ENCODE measurements at places on chromosomes 4 and X. TPM values are rescaled to one million over a fixed set of nuclear protein-coding genes. Genes with fewer than 3 reads are reported as not detected.

- no peak overlapping the region for H3K4me3 ChIP-seq
- no peaks in the 10 kb centered on the region for H3K27me3 ChIP-seq
- no peaks in the 10 kb centered on the region for H3K4me1 ChIP-seq
- DNase-seq = no peak
- no peak overlapping the region for H3K27ac ChIP-seq
Measured at GRCh38 chr4:88919056-88919455, 137.9 kb downstream of the FAM13A start.

DNA sequence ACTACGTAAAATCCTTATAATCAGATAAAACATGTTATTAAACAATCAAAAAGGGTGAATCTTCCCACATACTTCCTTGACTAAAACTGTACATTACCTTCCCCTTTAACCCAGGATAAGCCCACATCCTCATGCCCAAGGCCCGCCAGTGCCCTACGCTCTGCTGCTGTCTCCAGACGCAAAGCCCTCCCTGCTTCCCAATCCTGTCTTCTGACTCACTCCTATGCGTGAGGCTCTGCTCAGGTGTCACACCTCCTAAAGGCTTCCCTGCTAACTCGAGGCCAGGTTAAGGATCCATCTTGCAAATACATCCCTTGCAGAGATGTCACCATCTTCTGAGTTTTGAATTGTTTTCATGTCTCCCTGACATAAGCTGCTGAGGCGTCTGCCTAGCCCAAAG lies 61.6 kb downstream of the STX18 start:
- H3K4me1 ChIP-seq = no peaks in the 10 kb centered on the region
- no peaks in the 10 kb centered on the region for H3K27me3 ChIP-seq
- no peaks in the 10 kb centered on the region for H3K36me3 ChIP-seq
- no peak overlapping the region for H3K4me3 ChIP-seq

DNA sequence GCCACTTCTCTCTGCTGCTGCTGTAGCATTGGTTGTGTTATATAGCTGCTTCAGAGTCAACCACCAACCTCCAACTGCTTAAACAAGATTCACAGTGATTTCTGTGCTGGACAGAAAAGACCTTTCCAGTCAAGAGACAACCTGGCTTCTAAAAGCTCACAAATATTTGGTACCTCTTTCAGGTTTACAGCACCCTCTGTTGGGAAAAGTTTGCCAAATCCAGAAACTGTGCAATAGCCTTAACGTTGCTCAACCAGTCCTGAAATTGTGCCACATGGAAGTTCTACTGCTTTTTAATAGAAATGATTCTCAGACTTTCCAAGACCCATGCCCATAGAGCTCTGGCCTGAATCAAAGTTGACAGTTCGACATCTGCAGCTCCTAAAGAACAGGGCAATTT lies 842.1 kb upstream of the HTR2C start:
- peak; percentile 5 for DNase-seq
- H3K27ac ChIP-seq = no peak overlapping the region
- no peaks in the 10 kb centered on the region for H3K4me1 ChIP-seq
- H3K27me3 ChIP-seq = no peaks in the 10 kb centered on the region
- H3K4me3 ChIP-seq = no peak overlapping the region
- no peaks in the 10 kb centered on the region for H3K36me3 ChIP-seq

DNA sequence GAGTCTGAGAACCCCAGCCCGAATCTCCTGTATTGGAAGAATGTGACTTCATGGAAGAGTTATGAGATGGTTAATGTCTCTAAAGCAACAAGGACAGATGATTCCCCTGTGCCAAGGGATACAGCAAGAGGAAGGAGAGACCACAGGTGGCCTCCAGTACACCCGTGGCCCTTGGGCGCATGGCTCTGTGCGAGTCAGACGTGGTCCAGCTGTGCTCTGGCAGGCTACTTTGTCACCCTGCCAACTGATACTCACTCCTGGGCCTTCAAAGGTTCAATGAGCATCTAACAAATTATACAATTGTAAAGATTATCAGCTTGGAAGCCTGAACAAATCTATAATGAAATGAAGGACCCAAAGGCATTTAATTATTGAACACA lies 71.7 kb downstream of the NYX start:
- H3K36me3 ChIP-seq = no peaks in the 10 kb centered on the region
- no peak overlapping the region for H3K4me3 ChIP-seq
- H3K27me3 ChIP-seq = no peaks in the 10 kb centered on the region
- no peak for DNase-seq
- 0 out of 2 replicates have a peak, but pooled peaks cover 3% of the 10 kb centered on the region for H3K4me1 ChIP-seq
- no peak overlapping the region for H3K27ac ChIP-seq

DNA sequence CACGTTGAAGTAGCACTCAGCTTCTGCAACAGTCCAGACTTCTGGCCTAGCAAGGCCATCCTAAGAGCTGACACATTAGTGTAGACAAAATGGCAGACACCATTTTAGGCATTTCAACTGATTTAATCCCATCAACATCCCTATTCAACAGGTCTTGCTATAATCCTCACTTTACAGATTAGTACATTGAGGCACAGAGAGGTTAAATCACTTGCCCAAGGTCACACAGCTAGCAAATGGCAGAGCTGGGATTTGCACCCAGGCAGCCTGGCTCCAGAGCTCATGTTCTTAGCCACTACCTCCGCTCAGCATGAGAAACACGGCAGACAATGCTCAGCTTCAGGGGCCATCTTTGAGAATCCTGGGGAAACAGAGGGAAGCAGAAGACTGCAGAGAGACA lies 107.9 kb upstream of the TRIM2 start:
- no peak overlapping the region for H3K4me3 ChIP-seq
- H3K27me3 ChIP-seq = no peaks in the 10 kb centered on the region

IKBKG gene
- 29.3 TPM for total RNA-seq

DNA sequence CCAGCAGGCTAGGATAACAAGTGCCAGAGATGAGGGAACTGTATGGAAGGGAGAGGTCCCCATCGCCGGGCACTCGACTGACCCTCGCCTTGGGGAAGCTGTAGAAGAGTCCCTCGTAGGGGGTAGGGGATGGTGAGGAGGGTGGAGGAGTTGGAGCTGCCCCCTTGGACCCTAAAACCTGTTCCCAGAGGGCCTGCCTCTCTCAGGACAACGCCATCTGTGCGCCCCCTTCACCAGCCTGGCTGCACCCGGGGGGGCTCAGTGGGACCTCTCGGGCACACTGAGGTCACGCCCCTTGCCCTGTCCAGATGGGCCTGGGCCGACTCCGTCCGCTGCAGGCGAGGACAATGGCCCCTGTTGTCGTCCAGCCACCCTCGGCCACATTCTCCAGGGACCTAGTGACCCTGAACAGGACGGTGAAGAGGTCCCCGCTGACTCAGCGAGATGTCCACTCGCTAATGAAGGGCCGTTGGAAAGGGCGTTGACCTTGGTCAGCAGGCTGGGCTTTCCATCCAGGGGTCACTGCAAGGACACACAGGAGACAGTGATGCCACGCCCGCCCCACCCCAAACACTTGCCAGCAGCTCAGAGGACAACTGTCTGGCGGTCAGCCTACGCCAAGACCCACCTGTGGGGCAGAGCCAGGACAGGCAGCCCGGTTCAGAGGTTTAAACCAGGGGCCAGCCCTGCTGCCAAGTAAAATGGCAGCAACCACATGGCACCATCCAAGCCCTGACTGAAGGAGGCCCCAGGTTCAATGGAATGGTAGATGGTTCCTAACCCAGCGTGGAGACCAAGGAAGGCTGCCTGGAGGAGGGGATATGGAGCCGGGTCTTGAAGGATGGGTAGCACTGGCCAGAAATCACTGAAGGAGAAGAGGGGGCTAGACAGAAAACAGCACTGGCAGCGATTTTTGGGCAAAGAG lies 51.2 kb downstream of the HMX1 start:
- H3K36me3 ChIP-seq = no peaks in the 10 kb centered on the region
- no peaks in the 10 kb centered on the region for H3K27me3 ChIP-seq

DNA sequence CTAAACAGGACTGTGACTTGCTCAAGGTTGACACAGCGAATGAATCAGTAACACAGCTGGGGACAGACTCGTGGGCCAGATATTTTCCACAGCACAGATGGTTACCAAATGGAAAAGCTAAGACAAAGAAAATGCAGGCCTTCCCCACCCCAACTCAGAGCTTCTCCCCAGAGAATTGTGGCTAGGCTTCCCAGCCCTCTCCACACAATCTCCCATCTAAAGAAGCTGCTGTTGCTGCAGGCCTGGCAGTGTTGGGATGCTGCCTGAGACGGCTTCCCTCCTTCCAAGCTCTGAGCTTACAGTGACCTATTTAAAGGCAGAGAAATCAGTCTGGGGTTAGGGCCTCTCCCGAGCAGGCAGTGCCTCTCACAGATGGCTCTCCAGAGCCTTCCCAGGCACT lies 46.5 kb upstream of the PGRMC1 start:
- no peaks in the 10 kb centered on the region for H3K27me3 ChIP-seq
- no peak overlapping the region for H3K4me3 ChIP-seq
- no peaks in the 10 kb centered on the region for H3K36me3 ChIP-seq
- no peak for DNase-seq

BEX5 gene
- not detected for total RNA-seq

HEPH gene
- 27.9 TPM for total RNA-seq

GRCh38 chr4:86451560-86452330 lies 91.9 kb upstream of the MAPK10 start:
- no peak for DNase-seq
- peak overlapping the region; percentile 33 for H3K27ac ChIP-seq
- H3K4me1 ChIP-seq = no peaks in the 10 kb centered on the region
- no peak overlapping the region for H3K4me3 ChIP-seq
- no peaks in the 10 kb centered on the region for H3K27me3 ChIP-seq
- no peaks in the 10 kb centered on the region for H3K36me3 ChIP-seq
